T-helper 2 cell treated with Interferon-gamma antibody and Interleukin-4, amounts not matched to agents 100 ng/mL and 5 ng/mL, for 36 hours (primary cell): ENCODE measurements at places on chromosomes 11 and 22. TPM values are rescaled to one million over a fixed set of nuclear protein-coding genes. Genes with fewer than 3 reads are reported as not detected.

Gene ARCN1
- total RNA-seq = 105 and 110 TPM in 2 replicates

Gene UBQLNL
- total RNA-seq = 0.09 and 0.18 TPM in 2 replicates

Gene ALG8
- 65.2 and 66.7 TPM in 2 replicates for total RNA-seq

Gene TBC1D22A
- total RNA-seq = 32.5 and 32.8 TPM in 2 replicates

Gene KIAA0930
- total RNA-seq = 16.3 and 18.6 TPM in 2 replicates

Gene LRRC55
- not detected in 2 replicates for total RNA-seq

Gene CDC42EP1
- total RNA-seq = 0.11 and 0.16 TPM in 2 replicates

Gene OR51B2
- not detected in 2 replicates for total RNA-seq

Gene HTR3B
- total RNA-seq = not detected in 2 replicates

Gene SHANK2
- total RNA-seq = not detected in 2 replicates

Gene OR5A1
- not detected in 2 replicates for total RNA-seq

Gene FAT3
- not detected in 2 replicates for total RNA-seq

Gene CDC42BPG
- 0.50 and 0.82 TPM in 2 replicates for total RNA-seq

Gene PLAAT5
- not detected in 2 replicates for total RNA-seq

Gene AQP11
- total RNA-seq = 0.95 and 1.1 TPM in 2 replicates
